ENCODE measurements at places on chromosomes 12 and 14. TPM values are rescaled to one million over a fixed set of nuclear protein-coding genes. Genes with fewer than 3 reads are reported as not detected.

GRCh38 chr12:125075-125474 lies 58.5 kb downstream of the IQSEC3 start:
- DNase-seq = no peak

Gene ABCD2
- total RNA-seq = 4.2 TPM

Gene IL26
- total RNA-seq = not detected

DNA sequence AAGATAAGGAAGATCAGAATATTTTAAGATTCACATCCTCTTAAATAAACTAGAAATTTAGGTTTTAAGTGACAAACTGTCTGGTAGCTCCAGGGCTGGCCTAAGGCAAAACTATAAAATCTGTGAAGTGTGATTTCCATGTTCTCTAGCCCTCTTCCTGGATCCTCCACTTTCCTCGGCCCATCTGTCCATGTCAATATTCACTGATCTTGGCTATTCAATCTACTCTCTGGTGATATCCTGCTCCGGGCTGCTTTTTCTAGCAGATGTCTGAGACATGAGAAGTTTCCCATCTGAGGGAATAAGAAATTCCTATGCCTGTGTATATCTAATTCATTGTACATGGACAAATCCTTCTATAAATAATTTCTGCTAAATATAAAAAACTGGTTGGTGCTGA lies 500.4 kb downstream of the GALC start:
- peak; percentile 17 for DNase-seq

- DNase-seq = peak; percentile 78
These were observed at the start of gene ENO2 for GRCh38 chr12:6914246-6914946. Gene ENO2 (plus strand): TSS chr12:6914580. CDS start chr12:6915833, 1,253 bp downstream.

GRCh38 chr12:101459642-101460346 lies 15.3 kb upstream of the SPIC start:
- DNase-seq = no peak

DNA sequence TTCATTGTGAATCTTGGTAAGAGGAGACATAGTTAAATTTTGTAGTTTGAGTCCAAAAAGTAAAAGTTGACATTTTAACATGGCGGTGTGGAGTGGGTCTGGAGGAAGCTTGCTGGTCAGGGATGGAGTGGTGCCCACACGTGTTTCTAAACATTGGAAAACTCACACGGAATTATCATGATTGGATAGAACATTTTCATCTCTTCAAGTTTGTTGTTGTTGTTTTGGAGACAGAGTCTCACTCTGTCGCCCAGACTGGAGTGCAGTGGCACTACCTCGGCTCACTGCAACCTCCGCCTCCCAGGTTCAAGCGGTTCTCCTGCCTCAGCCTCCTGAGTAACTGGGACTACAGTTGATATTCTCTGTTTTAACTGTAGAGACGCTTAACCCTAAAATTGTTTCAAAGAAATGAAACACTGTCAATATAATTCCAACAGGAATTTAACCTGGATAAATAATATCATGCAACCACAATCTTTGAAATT lies 502 bp upstream of the MBIP start:
- DNase-seq = no peak

GRCh38 chr14:54681811-54682261 lies 114.9 kb downstream of the SAMD4A start:
- no peak for DNase-seq

GRCh38 chr12:20555015-20555414 lies 140.1 kb upstream of the SLCO1C1 start:
- no peak for DNase-seq

DNA sequence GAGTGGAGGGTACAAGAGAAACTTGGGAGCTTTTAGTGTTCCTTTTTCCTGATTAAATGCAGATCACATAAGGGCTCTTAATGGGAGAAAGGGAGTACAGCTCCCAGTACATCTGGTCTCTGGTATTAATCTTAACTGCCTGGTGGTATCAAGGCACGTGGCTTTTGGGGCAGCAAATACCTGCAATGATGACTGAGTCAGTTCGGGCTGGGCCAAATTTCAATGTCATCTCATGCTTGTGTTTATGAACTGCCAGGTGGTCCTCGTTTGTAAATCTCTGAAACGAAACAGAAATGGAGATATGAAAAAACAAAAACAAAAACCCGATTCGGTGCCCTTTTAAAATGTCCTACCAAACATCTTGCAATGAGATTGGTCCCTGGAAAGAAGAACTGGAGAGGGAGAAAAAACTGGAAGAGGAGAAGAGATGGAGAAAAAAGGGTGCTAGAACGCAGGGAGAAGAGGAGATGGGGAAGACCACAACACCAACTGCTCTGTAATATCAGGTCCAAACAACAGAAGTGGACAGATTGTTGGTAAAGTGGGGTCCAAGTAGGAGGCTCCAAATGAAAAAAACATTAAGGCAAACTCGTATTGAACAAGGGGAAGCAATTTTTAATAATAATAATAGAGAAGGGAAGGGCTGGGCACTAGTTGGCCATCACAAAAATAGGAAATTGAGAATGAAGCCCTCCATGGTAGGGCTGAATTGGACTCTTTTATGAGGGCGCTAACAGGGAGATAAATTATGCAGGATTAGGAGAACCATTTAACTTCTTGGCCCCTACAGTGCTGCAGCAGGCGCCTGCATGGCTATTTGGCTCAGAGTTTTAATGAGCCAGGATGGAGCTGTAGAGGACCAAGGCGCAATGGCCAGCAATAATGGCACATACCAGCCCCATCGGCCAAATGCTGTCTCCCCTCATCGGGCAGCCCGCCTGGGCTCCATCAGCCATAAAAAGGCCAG lies 45.4 kb upstream of the NPFF start:
- DNase-seq = no peak

DNA sequence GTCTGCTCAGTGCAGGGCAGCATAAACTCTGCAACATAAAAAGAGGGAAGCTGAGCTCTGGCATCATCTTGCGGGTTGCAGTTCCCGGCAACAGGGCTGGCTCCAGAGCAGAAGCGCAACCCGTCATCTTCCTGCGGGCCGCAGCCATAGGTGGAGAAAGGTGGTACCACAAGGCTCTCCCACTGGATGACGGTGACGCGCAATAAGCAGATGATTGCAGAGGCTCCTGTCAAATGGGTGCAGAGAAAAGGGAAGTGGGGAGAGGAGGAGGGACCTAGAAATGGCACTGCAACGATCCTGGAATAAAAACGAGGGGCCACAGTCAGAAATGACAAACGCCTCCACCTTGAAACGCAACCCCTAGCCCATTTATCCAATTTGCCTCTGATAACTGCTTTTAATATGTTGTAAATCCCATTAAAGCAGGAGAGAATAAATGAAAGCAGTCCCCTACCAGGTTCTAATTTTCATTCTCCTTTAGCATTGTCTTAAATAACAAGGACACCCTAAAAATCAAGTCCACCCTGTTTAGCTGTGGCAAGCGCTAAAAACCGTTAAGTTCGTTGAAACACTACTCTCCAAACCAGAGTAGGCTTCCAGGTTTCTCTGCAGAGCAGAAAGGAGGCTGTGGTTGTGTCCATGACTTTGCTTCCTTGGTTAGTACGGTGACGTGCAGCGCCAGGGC lies 30.9 kb upstream of the TUBA1C start:
- DNase-seq = no peak

DNA sequence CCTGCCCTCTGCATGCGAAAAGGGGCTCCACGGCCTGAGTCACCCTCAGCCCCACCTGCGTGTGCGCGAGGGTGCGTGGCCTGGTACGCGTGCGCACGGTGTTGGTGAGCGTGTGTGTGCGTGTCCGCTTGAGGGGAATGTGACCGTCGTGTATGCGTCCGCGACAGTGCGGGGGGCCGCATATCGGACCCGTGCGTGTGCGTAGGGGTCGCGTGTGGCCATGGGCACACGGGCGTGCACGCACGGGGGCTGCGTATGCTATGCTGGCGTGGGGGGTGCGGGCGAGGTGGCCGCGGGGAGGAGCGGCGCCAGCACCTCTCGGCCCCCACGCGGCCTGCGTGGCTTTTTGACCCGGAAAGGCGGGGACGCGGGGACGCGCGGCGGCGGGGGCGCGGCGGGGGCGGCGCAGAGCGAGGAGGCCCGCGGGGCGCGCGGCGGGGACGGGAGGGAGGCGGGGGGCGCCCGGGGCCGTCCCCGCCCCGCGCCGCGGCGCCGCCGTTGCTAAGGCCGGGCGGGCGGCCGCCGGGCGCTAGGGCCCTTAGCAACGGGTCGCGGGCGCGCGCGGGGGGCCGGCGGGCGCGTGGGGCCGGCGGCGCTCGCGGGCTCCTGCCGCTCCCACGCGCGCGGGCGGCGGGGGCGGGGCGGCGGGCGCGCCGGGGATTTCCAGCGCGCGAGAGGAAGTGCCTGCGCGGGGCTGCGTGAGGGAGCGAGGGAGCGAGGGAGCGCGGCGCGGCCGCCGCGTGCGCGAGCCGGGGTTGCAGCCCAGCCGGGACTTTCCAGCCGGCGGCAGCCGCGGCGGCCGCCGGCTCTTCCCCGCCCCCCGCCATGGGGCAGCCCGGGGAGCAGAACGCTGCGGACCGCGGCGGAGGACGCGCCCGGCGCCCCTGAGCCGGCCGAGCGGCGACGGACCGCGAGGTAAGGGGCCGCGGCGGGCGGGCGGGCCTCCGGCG lies at the start of gene TRAF3:
TSS of gene TRAF3 (plus strand) at position 689 of the 950 bp plus-strand sequence. CDS start 92,753 bp downstream, outside the sequence.
- peak; percentile 68 for DNase-seq

Gene DYNC1H1
- total RNA-seq = 2,051 TPM

DNA sequence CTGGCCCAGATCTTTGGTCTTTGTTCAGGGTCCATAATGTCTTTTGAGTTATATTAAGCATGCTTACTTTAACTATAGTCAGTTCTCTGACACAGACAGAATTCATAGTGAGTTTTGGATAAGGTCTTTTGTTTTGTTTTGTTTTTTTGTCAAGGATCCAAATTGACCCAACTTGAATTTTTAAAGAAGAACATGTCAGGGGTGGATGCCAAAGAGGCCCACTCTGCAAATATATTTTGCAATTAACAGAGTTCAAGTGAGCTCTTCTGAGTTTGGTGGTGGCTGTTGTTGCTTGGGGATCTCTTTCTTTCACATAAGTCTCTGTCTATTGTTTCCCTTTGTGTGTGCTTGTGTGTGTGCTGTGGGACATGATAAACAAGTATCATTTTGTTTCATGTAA lies 34.4 kb upstream of the PMCH start:
- DNase-seq = no peak

Gene RIN3
- total RNA-seq = 0.76 TPM

Gene POTEG
- total RNA-seq = not detected

DNA sequence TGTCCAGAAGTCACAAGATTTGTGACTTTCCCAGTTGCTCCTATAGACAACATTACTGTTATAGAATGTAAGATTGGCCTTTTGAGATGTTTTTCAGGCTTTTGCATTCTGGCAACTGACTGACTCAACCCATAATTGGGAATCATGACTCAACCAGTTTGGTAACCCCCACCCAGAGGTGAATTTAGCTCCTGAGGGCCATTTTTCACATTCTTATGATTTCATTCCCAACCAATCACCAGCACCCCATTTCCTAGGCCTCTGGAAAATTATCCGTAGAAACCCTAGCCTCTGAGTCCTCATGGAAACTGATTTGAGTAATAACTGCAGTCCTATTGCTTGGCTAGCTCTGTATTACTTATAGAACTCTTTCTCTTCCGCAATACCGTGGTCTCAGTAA lies 626.0 kb upstream of the SEL1L start:
- no peak for DNase-seq

DNA sequence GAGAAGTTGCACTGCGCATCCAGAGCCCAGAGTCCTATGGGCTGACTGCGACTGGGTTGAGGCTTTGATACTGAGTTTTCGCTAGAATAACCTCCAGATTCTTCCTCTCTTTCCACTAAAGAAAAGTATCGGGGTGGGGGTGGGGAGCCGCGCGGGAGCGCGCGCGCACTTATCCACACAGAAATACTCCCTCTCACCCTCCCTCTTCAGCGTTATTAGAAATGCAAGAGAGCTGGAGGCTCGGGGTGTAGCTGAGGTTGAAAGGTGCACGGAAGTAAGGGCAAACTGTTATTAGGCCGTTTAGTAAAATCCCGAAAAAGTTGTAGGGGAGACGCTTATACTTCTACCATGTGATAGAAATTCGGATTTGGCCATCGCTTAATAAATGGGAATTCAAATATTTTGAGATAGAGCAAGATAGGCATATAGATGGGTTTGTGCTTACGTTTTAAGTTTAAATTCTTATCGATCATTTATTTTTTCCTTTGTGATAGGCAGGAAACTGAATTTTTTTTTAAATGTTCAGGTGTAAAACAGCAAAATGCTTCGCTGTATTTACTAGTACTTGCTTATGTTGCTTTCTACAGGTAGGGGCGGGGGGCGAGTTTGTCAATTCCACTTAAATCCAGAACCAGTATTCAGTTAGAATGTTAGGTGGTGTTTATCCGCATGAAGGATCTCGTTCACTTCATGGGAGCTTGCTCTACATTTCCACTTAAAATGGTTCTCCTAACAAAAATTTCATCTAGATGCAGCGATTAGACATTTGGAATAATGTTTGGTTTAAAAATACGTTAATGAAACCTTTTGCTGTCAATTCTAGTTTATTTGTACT lies 1.1 kb downstream of the ARHGAP5 start:
- DNase-seq = no peak

DNA sequence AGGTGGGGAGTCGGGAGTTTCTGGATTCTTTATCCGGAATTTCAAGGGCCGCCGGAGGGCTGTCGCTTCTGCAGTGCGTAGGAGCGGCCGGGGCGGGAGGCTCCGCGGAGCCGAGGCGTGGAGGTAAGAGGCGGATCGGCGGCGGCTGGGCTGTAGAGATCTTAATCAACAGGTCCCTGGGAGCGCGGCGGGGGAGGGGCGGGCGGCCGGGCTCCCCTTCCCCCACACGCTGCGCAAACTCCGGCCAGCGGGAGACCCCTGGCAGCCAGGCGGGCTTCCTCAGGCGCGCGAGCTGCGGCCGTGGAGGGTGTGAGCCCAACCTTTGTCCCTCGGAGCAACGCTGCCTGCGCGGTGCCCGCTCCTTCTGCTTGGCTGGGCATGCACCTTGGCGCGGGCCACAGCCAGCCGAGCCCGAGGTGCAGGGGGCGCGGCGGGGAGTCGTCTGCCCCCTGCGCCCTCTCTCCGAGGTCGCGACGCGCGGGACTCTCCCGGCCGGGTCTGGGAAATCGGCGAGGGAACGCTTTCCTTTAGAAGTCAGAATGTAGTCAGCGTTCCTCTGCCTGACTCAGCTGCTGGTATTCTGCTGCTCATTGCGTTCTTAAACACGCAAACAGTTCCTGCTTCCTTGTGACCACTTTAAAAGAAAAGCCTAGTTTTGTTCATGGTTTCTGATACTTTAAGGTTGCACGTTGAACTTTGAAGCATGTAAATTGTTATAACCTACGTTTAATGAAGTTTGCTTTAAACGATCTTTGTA lies at the start of gene PALS1:
TSS of gene PALS1 (plus strand) at position 25 of the 757 bp plus-strand sequence. CDS start 37,736 bp downstream, outside the sequence.
- peak; percentile 83 for DNase-seq

DNA sequence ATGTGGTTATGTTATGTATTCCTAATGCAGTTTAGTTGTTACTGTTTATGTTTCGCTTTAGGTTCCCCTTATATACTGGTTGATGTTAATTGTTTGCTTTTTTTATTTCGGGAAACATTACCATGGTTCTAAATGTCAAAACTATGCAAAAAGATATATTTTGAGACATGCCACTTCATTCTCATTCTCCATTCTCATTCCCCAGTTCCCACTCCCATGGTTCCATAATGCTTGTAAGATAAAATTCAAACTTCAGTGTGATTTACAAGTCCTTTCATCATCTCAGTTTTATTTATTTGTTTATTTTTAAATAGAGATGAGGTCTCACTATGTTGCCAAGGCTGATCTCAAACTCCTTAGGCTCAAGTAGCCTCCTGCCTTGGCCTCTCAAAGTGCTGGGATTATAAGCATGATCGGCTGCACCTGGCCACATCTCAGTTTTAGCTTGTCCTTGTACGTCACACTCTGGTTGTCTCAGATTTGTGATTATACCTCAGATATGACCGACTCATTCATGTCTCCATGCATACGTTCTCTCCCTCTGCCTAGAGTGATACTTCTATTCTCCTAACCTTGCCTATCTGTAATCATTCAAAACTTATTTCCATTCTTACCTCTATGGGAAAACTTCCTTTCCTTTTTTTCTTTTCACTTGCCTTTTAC lies 407.8 kb upstream of the RGS6 start:
- DNase-seq = no peak

Gene MAP1LC3B2
- total RNA-seq = 4.4 TPM

Gene KCNA5
- total RNA-seq = not detected

All from glutamatergic neuron (in vitro differentiated cells).